ENCODE measurements at places on chromosomes 5 and 9.

GRCh38 chr9:116405321-116405720 lies 251.7 kb downstream of the PAPPA start:
- peak; percentile 95 for DNase-seq

DNA sequence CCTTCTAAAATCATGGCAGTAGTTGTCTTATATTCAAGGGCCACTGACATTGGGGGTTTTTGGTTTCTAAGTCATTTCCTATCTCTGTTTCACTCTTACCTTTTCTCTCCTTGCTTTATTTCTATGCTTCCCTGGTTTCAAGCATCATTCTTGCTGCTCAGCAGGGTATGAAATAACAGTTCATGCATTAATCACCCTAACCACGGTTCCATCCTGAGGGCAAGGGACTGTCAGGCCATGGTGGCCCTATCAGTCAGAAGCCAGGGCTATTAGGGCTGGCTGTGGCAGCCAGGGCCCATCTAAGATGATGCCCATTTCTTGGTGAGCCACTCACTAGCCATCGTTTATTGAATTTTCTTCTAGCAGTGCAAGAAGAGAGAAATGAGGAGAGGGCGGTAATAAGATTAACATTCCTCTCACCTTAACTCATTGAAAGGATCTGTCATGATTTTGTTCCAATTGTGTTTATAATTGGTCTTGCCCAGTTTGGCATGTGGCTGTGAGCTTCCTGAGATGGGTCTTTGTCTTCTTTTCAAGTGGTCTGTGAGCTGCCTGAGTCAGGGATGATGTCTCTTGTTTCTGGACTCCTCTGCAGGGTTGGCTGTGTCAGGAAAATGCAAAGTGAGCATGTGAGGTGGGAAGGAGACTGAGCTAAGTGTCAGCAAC lies 45.2 kb downstream of the CYSTM1 start:
- DNase-seq, result peak; percentile 77

DNA sequence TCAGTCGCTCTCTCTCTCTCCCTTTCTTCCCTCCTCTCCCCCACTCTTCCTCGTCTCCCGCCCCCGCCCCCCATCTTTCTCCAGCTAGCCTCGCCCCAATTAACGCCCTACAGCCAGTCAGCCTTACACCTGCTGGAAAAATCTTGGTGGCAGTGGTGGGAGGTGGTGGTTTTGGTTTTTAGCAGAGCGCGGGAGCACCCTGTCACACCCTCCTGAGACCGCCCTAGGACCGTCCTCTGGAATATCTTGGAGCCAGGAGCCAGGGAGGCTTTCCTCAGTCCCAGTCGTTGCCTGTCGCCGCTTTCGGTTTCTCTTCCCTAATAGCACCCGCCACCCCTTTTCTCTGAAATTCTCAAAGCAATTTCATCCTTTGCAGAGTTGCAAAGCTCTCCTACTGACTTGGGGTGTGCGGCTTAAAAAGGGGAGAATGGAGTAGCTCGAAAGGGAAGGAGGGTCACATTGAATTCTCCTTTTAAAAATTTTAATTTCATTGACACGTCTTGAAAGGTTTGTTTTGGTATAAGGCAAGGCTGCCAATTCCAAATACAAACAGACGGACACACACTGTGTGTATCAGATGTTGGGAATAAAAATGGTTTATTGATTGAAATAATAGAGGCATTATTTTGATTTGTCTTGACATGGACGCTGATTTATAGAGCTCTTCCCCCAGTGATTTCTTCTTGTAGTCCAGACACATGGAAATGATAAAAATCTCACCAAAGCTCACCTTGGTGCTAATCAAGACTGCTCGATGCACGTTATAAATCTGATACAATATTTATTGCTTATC lies 301.3 kb downstream of the PARP8 start:
- no peak for DNase-seq

DNA sequence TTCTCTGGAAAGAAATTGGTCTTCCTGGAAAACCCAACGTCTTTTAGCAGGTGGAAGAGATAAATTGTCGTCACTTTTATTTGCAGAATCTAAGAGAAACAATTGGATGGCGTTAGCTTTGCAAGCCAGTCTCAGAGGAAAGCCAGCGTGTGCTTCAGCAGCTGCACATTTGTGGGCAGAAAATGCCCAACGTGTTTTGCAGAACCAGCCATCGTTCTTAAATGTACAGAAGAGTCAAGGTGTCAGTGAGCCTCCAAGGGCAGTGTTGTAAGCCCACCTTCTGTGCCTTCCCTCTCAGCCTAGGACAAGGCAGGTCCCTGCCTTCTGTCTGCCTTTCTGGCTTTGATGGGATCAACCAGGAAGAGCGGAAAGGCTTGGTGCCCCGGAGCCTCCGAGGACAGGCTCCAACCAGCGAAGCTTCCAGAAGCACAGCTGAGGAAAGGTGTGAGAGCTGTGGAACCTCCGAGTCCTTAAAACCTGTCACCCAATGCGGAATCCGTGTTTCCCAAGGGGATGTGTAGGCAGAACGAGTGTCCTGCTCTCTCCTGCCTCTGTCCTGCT lies 116.0 kb upstream of the IRX2 start:
- DNase-seq, result no peak
